ENCODE measurements at places on chromosomes 2 and 18.
A peak's percentile ranks its signal among the peaks of the same experiment; 100 is the strongest.

GRCh38 chr2:166440313-166440712, 53.7 kb downstream of the SCN7A start:
- DNase-seq: no peak

DNA sequence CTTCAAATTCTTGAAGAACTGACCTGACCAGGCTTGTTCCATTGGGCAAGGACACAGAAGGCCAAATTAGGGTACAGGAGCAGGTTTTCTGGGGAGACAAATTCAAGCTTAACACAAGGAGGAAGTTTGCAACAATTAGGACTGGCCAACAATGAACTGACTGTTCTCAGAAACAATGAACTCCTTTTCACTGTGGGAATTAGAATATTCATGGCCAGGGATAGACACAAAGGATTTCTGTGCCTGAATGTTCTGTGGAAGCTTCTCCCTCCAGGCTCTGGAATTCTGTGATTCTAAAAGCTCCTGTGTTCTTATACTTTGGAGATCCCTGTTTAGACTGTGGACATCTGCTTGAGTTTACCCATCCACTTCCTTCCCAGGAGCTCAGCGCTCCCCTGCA, 15.2 kb downstream of the SMYD1 start:
- DNase-seq: no peak

- DNase-seq: no peak
Measured at GRCh38 chr2:72834596-72834995, 8.8 kb upstream of the EXOC6B start.

DNA sequence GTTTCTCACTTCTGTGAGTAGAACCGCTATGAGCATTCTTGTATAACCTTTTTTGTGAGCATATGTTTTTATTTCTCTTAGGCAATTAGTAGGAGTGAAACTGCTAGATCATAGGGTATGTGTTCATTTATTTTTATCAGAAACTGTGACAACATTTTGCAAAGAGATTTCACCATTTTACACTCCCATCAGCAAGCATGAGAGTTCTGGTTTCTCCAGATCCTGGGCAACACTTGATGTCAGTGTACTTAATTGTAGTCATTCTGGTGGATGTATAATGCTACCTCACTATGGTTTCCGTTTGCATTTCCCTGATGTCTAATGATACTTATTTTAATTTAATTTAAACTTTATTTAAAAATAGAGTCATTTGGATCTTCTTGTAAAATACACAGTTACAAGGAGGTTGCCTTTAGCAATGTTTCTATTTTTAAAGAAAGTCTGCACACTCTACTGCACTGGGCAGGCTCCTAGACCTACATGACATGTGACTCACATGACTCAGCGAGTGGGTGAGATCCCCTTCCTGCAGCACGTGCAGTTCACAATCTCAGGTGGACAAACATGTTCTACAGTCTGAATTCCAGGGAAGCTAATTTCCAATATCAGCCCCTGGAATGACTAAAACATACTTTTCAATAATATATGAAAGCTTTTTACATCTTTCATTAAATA, 127.0 kb upstream of the BCL2L11 start:
- DNase-seq: peak; percentile 18

- peak; percentile 52 for DNase-seq
Measured at GRCh38 chr2:131034122-131035051, 58.9 kb downstream of the FAM168B start.

DNA sequence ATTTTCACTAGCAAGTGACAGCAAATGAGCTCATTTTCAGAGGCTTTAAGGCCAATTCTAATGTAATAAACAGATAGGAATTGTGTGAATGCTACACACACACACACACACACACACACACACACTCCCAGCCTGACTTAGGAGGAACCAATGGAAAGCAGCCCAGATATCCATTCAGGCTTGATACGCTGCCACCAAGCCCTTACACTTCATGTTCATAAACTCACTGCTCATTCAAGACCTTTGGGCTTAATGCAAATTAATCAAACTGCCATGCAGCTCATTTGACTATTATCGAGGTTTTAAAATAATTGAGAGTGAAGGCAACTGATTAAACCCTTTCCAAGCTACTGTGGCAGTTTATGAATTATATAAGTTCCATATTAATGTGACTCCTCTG, 298.9 kb upstream of the NCKAP5 start:
- no peak for DNase-seq

DNA sequence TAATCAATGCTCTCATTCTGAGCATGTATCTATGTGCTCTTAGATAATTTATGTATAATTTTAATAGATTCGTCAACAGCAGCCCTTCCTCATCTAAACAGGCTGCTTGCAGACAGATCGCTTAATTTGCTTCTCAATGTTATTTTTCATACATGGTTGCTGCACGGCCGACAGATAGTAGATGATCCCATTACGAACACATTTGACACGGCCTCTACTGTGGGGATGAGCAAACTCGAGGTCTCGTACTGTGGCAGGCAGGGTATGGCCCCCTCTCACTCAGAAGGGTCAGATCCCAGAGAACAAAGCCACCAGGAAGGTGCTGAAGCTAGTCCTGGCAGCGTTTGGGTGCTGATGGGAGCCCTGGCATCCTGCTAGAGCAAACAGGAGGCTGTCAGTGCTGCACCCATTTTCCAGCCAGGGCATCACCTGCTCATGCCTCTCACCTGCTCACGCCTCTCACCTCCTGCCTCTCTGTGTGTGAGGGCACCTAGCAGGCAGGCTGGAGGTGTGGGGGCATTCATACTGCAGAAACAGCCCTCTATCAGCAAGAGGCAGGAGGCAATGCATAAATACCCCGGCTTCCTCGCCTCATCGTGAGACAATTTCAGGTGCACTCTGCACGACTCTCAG, 80.0 kb downstream of the KLHL29 start:
- DNase-seq: no peak

DNA sequence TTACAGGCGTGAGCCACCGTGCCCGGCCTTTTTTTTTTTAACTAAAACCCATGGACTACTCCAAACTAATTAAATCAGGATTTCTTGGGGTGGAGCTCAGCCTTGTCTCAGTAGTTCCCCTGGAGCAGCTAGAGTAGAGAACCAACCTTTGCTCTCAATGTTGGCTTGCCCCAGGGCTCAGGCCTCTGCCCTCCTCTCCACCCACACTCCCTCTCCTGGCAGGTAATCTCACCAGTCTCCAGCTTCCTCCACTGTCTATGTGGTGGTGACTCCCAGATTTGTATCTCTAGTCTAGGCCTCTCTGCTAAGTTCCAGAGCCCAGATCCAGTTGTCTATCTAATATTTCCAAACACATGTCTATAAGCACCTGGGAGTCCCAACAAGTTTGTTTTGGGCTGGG, 9.6 kb upstream of the MTA3 start:
- no peak for DNase-seq

DNA sequence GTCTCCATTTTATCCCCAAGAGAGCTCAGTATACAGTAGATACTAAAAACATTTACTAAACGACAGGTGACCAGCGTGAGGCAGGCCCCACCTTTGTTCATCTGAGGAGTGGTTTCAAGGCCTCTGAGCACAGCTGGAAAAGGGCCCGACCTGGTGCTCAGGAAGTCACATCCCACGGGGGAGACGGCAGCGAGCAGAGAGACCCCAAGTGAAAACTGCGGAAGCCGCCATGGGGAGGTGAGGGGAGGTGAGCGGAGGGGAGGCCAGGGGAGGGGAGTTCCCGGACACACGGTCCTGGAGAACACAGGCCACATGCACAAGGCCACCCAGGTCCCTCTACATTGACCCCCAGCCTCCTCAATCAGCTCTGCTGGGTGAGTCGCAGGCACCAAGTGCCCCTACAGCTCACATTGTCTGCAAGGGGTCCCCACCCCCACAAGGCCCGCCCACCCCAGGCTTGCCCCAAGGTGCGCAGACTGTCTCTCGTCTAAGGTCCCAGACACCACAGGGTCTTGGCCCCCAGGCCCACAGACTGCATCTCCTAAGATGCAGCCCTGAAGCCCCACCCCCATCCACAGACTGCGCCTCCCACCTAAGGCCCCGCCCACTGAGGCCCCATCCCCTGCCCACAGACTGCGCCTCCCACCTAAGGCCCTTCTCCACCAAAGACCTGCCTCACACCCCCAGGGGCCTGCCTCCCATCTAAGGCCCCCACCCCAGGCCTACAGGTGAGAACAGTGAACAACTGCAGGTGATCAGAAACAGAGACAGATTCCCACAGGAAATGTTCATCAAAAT, 19.1 kb downstream of the PARD6G start:
- no peak for DNase-seq

DNA sequence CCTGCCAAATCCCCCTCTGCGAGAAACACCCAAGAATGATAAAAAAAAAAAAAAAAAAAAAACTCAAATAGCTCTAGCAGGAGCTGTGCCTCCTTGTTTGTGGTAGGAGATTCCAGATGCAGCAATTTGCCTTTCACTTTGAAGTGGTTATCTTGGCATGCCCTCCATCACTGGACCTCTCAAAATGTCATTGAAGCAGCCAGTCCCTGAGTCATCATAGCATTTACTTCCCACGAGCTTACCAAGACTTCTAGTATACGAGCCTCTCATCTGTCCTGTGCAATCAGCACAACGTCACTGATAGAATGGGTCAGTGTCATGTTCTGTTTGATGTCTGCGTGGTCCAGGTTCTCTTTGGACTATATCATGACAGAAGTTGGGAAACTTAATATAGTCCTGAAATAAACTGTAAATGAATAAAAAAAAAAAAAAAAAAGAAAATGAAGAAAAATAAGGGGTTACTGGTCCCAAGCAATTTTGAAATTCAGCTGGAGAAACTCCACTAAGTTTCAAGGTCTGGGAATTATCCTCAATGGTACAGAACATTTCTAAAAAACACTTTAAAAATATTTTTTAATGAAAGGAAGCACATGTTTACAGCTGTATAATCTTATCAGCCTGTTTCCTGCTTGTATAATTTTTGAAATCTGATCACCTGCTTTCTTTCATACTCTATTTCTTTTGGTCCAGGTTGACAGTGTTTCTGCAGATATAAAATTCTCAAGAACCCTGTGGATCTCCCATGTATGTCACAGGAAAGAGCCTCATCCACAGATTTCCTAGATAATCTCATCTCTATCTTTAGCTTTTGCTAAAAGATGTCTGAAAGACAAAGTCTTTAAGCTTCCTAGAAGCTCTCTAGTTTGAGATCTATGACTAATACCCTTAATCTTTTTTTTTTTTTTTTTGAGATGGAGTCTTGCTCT, 74.1 kb upstream of the EHBP1 start:
- DNase-seq: no peak

- DNase-seq: no peak
Measured at GRCh38 chr2:165277295-165277694, 38.1 kb downstream of the SCN2A start.

- DNase-seq: peak; percentile 94
Measured at GRCh38 chr2:64831134-64831976, 157.8 kb upstream of the SLC1A4 start.

- no peak for DNase-seq
Measured at GRCh38 chr2:15834381-15835031, 105.8 kb upstream of the MYCN start.

DNA sequence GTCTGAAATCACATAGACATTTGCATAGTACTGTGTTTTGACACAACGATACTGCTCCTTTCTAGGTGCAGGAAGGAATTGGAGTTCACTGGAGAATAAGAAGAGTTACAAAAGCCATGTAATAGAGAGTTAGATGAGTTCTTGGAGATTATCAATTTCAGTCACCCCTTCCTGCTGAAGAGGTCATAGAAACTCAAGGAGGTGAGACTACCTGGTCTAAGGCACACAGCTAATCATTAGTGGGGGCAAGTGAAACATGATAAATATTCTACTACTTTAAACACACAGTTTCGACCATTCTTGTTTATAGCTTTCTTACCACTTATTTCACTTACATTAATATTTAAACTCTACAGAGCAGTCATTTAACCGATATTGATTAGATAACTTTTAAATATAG, 286.9 kb upstream of the NXPH2 start:
- no peak for DNase-seq

GRCh38 chr2:163734881-163735684, 725 bp downstream of the FIGN start:
- DNase-seq: no peak

GRCh38 chr18:78292618-78293380, 686.8 kb upstream of the SALL3 start:
- DNase-seq: no peak

GRCh38 chr2:101690547-101691152, 6.9 kb upstream of the MAP4K4 start:
- DNase-seq: no peak

- DNase-seq: no peak
Measured at GRCh38 chr18:23776306-23776705, 87.1 kb downstream of the LAMA3 start.

DNA sequence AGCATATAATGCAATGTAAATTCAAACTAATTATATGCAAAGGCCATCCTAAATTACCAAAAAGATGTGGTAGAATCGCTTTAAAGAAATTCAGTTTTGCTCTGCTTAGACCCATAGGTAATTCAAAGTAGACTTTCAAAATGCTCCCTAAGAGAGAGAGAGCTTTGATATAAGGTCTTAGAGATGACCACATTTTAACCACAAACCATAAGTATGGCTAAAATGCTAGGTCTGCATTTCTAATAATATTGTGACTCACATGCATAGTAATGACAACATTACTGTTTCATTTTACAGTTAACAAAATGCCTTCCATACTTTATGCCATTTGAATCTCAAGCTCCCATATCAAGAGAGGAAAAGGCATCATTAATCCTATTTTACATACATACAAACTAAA, 144.5 kb downstream of the RAD51AP2 start:
- no peak for DNase-seq

GRCh38 chr18:38807915-38808314, 1242.3 kb upstream of the CELF4 start:
- no peak for DNase-seq

DNA sequence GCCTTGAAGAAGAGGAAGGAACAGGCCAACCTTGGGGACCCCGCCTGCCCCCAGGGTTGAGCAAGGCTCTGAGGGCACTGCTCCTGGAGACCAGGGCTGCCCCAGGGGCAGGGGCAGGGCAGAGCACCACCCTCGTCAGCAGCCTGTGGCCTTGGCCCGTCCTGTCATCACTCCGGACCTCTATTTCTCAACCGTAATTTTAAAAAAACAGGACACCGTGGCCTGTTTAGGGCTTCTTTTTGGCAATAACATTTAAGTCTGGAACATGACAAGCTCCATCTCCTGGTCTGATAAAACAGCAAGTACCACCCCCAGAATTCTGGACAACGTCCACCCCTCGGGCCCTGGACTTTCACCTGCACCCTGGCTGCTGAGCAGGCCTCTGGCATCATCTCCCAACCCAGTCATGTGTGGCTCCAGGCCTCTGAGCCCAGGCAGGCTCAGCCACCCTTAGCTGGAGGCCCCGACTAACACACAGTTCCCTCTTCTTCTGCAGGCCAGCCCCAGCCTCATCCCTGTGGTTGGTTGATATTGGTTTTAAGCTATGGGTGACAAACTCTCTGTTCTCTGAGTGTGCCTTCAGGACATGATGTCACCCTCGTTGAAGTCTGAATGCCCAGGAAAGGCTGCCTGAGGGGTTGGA, 22.6 kb upstream of the ID2 start:
- no peak for DNase-seq

DNA sequence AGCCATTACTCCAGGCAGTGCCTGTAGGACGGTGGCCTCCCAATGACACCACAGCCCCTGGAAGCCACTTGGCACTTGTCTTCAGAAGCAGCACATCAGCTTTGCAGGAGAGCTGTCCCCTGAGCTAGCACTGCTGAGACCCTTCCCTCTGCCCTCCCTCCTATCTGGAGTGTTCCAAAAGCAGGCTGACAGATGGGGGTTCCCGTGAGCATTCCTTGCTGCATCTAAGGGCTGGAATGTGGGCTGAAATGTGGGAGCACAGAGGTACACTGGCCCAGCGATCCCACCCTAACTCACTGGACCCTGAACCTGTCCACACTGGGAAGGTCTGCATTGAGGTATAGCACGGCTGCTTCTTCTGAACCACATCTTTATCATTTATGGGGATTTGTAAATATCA, 230.1 kb downstream of the ANAPC1 start:
- DNase-seq: no peak

- no peak for DNase-seq
Measured at GRCh38 chr2:147355706-147356105, 489.1 kb upstream of the ACVR2A start.

Data from stimulated activated CD4-positive, alpha-beta T cell treated with anti-CD3 and anti-CD28 coated beads, Interleukin-15, amount 100 ng/mL, for 24 hours (primary cell).